Activated naive CD4-positive, alpha-beta T cell treated with anti-CD3 and anti-CD28 coated beads, Interleukin-2, amount 10 ng/mL, durations not matched to agents 7 days and 5 days (primary cell): ENCODE measurements at places on chromosomes 2 and 18.
A peak's percentile ranks its signal among the peaks of the same experiment; 100 is the strongest.

DNA sequence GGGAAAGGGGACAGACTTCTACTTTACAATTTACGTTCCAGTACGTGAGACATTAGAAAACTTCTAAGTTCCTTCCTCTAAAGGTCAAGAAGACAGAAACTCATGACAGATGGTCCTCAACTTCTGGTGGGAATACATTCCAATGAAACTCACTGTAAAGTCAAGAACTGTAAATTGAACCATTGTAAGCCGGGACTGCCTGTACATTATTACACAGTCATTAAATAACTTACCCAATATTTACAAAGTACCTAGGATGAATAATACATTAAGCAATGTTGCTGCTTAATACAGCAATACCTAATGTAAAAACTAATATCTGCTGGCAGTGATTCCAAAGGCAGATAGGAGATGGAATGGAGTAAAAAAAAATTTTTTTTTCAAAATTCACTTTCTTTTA, 51.9 kb downstream of the CDH2 start:
- DNase-seq, result no peak

DNA sequence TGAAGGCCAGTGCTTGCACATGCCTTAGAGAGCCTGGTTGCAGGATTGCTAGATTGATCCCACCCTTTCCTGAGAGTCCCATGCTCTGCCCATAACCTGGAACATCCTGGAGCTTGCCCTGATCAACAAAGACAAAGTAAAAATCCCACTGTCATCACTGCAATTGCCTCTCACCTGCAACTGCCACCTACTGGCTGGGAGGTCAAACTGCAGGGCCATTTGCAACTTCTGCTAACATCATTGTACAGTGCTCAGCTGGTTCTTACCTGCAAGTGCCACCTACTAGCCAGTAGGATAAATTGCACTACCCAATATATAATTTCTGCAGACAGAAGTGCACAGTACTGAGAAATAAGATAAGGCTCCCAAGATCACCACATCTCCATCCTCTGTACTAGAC, 947.5 kb downstream of the CPS1 start:
- DNase-seq, result no peak

DNA sequence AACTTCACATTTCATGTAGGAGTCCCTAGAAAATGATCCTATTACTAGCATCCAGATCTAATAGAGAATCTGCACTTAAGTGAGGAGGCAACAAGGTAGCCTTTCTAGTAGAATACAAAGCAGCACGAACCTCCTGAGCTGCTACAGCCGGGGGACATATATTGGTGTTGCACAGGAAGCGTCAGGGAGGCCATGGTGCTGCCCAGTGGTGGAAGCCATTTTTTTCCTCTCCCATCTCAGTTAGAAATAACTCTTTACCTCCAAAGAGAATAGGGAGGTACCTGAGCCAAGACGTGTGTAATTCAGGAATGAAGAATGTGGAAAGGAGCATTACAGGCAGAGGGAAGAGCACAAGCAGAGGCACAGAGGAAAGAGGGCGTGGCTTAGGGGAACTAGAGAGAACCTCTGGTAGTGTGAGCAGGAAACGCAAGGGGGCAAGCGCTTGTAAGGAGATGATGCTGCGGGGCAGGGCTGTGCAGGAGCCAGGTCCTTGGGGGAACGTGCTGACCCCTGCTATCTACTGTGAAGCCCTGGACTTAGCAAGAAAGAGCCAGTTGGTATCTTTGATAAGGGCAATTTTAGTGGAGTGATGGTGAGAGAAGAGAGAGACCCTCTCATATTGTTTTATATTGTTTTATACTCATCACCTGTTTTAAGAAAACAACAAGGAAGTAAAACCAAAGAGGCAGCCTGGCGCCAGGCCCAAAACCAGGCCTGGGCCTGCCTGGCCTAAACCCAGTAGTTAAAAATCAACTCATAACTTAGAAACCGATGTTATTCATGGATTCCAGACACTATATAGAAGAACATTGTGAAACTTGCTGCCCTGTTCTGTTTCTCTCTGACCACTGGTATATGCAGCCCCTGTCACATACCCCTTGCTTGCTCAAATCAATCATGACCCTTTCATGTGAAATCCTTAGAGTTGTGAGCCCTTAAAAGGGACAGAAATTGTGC, 50.0 kb upstream of the TTC39C start:
- DNase-seq, result peak; percentile 67

DNA sequence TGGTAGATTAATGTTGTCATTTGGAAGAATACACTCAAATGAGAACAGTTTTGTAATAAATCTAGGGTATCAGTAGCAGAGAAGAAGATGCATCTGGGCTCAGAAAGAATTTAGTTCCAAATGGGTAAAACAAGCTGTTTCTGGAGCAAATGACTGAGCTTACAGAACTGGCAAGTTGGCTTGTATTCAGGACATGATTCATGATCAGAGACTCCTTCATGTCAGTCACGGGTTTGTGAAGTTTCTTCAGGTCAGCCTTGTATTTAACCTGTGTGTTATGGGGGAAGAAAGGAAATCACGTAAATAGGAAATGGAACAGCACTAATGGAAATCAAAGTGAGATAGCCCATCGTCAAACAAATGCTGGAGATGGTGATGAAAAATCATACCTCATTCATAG, 109.1 kb downstream of the RIF1 start:
- DNase-seq, result no peak

DNA sequence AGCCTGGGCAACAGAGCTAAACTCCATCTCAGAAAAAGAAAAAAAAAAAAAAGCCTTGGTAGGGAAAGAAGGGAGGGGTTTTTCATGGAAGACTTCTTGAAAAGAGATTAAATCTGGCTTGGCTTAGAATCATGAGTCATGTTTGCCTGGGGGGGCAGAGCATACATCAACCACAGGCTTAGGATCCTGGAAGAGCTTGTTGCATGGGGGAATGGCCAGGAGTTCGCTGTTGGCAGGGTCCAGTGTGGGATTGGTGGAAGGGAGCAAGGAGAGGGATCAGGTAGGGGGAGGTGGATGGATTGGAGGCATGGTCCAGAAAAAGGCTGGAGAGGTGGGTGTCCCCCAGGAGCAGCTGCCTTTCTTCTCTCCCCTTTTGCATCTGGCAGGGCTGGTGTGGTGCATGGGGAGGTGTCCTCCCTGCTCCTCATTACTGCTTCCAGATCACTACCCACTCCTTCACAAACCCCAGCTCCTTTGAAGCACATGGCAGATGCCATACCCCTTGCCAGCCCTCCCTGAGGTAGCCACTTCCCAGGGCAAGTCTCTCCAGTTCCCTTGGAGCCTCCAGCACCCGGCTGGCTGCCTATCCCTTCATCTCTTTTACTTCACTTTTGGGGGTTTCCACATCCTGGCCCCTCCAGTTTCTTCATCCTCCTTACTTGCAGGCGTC, 2.5 kb downstream of the ARMC9 start:
- DNase-seq, result no peak

GRCh38 chr2:85779641-85780315, 26.0 kb downstream of the ATOH8 start:
- no peak for DNase-seq

DNA sequence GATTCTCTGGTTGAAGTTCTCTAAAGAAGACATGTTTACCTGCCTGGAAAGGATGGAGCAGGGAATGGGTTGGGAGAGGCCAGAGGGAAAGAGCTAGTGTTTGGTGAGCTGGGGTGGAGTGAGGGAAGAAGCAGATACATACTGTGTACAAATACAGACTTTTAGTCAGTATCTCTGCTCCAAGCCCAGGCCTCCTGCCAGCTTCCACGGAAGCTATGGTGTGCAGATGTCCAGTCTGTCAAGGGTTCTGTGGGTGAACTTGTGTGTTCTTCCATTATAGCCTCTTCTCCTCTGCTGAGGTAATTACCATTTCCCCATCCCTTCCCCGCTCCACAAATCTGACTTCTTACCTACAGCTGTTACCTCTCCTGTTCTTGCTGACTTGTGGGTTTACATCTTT, 208.6 kb downstream of the HRH4 start:
- no peak for DNase-seq

GRCh38 chr2:32498306-32498705, 129.5 kb upstream of the TTC27 start:
- no peak for DNase-seq

DNA sequence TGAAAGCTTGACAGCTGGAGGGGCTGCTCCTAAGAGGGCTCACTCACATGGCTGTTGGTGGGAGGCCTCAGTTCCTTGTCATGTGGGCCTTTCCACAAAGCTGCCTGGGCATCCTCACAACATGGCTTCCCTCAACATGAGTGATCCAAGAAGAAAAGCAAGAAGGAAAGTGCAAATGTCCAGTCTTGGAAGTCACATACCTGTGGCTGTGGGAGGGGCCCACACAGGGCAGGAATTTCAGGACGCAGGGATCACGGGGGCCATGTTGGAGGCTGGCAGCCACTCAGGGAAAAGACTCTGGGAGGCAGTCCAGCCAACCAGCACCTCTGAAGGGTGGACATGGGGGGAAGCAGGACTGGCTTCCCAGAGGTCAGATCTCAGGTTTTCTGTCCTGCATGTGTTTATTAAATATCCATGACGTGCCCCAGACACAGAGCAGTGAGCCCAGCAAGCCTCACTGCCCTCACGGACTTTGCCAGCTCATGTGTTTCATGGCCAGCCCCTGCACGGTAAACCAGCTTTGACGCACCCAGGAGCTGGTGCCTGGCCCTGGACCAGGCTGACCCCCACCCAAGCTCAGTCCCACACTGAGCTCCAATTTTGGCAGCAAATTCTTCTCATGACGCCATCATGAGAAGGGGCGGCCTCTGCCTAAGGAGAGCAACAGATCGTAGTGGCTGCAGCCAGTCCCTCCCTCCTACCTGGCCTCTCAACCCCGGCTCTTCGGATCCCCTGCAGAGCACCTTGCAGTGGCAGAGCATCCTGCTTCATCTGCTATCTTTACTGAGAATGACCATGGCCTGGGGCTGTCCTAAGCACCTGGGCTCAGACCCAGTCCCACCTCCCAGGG, 34.7 kb upstream of the GPR17 start:
- DNase-seq, result peak; percentile 9

DNA sequence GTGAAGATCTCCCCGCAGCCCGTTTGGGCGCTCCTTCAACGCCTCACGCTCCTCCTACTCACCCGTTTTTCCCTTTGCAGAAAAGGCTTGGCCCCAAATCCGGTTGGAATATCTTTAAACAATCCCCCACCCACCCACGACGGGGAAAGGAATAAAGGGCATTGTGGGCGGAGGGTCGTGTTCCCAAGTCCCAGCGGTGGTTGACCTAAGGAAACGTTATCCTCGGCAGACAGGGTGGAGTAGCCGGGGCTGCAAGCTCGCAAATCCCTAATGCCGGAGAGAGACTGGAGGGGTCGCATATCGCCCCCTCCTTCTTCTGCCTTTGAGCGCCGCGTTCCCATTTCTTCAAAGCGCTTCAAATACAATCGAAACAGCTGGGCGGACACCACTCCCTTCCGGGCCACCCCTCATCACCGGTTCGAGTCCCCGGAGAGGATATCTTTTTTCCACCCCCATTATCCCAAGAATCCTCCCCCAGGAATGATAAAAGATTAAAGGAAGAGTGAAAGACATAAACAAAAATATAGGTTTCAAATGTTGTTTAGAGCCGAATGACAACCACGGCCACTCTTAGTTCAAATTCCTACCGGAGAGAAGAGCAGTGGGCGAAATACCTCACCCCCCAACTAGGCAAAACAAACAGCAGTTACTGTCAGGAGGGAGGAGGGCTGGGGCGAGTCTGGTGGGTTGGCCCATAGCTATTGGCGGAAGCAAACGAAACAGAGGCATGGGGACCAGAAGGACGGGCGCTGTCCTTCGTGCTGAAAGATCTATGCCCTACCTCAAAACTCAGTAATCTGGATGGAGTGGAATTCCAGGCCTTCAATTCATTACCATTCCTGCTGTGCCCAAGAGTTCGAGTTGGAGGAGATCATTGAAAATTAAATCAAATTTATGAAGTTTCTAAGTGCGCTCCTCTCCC, 2.8 kb upstream of the GAD1 start:
- DNase-seq, result peak; percentile 59

- DNase-seq, result no peak
Observed at GRCh38 chr2:121567957-121568409, 37.3 kb downstream of the RNU4ATAC start.

GRCh38 chr2:233381638-233381995, 27.3 kb downstream of the DGKD start:
- no peak for DNase-seq

- peak; percentile 84 for DNase-seq
Observed at GRCh38 chr2:144183727-144184126, 336.2 kb downstream of the ZEB2 start.

GRCh38 chr18:37845498-37845897, 279.9 kb upstream of the CELF4 start:
- DNase-seq, result no peak

- no peak for DNase-seq
Observed at GRCh38 chr2:18209934-18210639, 331.6 kb downstream of the KCNS3 start.

DNA sequence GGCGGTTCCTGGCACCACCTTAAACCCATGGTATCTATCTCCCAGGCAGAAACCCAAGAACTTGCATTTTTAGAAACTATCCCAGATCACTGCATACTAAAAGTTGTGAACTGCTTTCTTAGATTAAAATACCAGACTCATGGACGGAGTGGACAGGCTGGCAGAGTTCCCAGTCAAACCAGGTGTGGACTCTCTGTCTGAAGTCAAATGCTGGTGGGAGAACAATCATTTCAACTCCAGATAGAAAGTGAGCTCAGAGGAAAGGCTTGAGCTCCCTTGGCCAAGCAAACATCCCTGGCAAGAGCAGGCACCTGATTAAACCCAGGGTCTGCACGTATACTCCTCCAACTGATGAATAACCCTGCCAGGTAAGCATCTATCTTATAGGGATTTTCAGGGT, 19.5 kb downstream of the NXPH2 start:
- DNase-seq, result no peak

GRCh38 chr2:61993422-61994024, 88.0 kb downstream of the COMMD1 start:
- peak; percentile 38 for DNase-seq

DNA sequence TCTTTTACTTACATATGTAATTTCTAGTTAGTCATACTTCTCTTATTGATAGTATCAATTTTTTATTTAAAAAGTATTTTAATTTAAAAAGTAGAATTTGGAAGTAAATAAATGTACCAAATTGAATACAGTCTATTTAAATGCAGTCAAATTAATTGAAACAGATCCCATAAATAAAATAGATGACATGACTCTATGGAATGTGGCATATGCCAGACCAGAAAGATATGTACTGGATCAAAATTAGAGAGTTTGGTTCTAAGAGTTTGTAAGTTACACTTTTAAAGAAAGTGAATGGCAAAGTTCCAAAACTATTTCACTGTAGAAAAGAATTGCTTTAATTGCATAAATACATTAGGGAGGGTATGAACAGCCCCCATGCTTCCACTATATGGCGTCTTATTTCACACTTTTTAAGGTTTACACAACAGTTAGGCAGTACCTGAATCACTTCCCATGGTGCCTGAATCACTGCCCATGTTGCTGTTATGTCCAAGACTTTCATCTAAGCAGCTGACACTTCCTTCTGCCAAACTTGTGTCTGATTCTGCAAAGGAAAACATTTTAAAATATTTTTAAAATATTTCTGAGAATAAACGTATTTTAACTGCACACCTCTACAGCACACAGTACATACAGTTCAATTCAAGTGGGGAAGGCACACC, 25.2 kb downstream of the IFIH1 start:
- DNase-seq, result no peak

GRCh38 chr18:25350489-25351251, 1.3 kb downstream of the ZNF521 start:
- DNase-seq, result peak; percentile 34
